ENCODE measurements at places on chromosomes 3 and 15. TPM values are rescaled to one million over a fixed set of nuclear protein-coding genes. Genes with fewer than 3 reads are reported as not detected.
A peak's percentile ranks its signal among the peaks of the same experiment; 100 is the strongest.

DNA sequence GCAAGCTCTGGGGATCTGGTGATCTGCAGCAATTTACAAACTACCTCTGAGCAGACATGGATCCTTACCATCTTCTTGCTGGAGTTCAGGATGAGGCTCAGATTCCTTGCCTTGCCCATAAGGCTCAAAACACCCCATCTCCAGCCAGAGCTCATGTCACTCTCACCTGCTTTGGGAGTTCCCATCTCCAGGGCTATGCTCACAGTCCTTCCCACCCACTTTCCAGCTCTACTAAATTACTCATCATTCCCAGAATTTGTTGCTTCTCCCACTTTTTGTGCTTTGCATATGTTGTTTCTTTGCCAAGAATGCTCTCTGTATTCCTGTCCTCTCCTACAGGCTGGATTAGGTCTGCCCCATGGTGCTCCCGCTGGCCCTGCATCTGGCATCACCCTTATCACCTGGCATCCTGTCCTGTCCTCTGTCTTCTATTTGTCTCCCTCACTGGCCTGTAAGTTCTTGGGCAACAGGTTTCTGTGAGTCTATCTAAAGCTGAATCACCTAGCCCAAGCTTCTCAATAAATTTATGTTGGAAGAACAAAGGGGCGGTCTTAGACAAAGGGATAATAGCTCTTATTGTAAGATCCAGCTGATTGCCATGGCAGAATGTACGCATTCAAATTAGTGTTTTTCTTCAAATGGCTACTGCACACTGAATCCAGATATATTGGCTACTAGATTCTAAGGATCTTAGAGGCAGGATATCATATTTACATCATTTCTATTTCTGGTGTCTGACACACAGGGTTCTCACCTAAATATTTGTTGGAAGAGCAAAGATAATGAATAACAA is 179.2 kb downstream of the CLSTN2 start:
- DNase-seq, result no peak

DNA sequence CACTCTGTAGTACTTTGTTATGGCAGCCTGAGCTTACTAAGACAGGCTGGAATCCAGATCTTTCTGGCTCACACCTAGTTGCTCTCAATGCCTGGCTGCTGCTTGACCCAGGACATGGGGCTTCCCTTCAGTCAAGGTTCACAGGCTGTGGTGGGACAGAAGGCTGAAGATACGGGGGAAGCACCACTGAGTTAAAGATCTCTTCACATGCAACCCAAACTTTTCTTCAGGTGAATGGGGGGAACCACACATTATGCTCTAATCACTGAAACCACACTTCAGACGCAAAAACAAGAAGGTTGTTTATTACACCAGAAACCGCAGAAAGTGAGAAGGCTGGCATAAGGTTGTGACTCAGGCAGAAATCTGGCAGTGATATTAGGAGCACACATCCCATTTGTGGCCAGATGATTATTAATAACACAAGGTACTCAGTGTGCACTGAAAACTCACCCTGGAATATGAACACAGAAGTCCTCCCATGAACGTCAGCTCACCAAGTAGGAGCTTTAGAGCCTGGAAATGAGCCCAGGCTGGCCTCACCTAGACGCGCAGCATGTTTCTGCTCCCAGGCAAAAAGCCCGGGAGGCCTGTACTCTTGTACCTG is 230.5 kb upstream of the CHRNA7 start:
- DNase-seq, result no peak

DNA sequence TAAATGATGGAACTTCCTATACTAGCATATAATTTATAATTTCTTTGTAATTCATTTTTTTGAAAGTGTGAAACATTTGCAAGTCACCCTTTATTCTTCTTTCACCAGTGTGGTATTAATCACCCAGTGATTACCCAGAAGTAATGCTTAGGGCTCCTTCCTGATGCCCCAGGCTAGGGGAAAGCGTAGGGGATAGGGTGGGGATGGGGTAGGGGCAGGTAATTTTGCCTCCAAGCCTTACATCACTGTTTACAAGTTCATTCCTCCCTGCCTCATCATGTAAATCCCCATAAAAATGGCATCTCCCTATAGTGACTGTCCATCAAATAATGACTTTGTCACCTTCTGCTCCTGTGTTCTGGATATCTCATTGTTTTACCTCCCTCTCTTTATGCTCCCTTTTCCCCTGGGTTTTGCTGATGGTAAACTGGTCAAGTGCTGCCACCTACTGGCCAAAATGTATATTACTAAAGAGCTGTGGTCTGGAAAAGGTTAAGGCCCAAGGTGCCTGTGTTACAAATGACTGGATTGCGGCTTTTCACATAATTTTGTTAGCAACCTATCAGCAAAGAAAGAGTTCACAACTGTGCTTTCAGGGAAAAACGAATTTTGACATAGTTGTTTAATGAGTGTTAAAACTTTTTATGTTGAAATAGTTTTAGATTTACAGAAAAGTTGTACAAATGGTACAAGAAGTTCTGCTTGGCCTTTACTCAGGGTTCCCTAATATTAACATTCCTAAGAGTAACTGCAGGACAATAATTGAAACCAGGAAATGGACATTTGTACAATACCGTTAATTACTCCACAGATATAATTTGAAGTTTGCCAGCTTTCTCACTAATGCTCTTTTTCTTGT is 54.7 kb downstream of the ONECUT1 start:
- DNase-seq, result peak; percentile 58

DNA sequence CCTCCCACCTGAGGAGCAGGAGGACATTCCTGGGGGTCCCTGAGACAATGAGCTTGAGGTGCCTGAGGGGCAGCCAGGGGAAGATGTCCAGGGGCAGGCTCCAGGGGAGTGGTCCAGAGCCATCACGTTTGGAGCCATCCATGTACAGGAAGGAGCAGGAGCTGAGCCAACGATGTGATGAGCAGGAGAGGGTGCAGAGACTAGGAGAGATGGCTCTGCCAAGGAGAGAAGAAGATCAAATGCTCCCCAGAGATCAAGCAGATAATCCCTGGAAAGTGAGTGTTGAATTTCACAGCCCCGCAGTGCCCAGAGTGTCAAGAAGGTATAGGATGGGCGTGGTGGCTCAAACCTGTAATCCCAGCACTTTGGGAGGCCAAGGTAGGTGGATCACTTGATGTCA is 97.8 kb upstream of the HERC1 start:
- DNase-seq, result no peak

- DNase-seq, result no peak
Observed at GRCh38 chr3:124557-125179, 71.9 kb upstream of the CHL1 start.

GRCh38 chr15:29822684-29823459 is 604 bp upstream of the TJP1 start:
- peak; percentile 86 for DNase-seq

- DNase-seq, result no peak
Observed at GRCh38 chr3:53865732-53866499, 16.0 kb downstream of the ACTR8 start.

MYRIP gene
- 3.1 TPM for polyA plus RNA-seq

MCCC1 gene
- 29.1 TPM for polyA plus RNA-seq

IGF1R gene
- 22.5 TPM for polyA plus RNA-seq

DUOX2 gene
- polyA plus RNA-seq, result 0.04 TPM

BCHE gene
- polyA plus RNA-seq, result 59.6 TPM

AADACL2 gene
- polyA plus RNA-seq, result 0.01 TPM
